Heart right ventricle (tissue), 16 donors: ENCODE measurements at places on chromosomes 16 and 17.

DNA sequence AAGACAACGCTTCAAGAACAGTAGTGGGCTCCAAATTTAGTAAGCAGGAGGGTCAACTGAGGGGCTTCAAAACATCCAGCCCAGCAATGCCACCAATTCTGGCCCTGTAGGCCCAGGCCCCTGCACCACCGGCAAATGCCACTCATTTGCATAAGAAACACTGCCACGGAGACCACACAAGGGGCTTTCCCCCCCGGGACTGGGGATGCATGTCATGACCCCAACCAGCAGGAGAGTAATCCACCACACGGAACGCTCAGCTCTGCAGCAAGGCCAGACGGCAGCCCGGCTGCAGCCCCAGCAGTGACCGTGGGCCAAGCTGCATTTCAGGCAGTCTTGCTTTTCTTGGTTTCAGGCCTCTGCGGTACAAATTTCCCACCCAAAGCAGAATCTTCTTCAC lies 14.1 kb downstream of the TMEM11 start:
- no peak for DNase-seq

GRCh38 chr16:52526116-52526828 lies 20.7 kb downstream of the TOX3 start:
- no peak for DNase-seq

- no peak for DNase-seq
These were observed 34.5 kb downstream of the USP22 start for GRCh38 chr17:21008160-21008915.

DNA sequence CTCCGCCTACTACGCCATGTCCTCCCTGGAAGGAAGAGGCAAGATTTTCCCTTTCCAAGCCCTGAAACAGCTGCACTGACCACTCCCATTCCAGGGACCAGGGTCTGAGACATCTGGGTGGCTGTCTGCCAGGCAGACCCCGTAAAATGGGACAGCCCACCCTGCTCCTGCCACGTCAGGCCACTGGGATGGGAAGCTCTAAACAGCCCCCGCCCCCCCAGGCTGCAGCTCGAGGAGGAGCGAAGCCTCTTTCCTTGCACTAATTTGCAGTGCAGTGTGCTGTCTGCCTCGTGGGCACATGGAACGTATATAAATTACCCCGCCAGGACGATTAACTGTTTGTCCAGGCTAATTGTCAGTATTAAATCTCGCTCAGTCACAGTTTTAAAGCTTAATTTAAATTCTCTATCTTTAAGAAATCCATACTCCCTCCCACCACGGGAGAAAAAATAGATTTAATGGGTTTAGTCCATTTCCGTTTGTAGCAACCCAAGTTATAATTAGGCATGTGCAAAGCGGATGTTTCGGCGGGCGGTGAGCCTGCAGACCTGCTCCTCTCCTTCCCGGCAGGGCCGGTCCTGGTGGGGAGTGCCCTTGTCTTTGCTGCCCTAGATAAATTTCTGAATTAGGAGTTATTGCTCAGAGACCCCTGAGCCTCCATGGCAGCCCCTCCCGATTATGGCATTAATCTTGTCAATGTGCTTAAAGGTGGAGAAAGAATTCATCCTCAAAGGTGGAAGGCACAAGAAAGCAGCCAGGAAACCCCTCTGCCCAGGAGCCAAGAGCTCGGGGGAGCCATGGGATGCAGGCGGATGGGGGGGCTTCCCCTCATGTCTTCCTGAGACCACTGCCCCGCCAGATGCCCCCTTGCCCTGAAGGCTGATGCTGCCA lies 268.0 kb upstream of the TNRC6C start:
- DNase-seq: no peak

GRCh38 chr16:14223632-14224031 lies 152.5 kb downstream of the MRTFB start:
- no peak for DNase-seq

- DNase-seq: no peak
These were observed 9.7 kb downstream of the RMI2 start for GRCh38 chr16:11354733-11355574.

DNA sequence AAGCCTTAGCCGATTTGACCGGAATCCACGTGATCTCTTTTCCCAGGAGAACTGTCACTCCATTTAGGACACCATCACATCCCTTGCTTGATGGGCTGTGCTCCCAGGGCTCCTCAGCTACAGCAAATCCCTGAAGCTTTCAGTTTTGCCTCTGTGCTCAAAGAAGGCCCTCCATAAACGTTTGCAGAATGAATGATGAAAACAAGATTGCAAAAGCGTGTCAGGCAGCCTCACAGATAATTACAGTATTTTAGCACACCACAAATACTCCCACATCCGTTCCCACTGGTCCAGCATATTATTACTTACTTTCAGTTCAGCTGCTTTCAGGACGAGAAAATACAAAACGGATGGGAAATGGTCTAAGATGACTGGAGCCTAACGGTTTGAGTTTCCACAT lies 84.6 kb downstream of the USP31 start:
- no peak for DNase-seq

DNA sequence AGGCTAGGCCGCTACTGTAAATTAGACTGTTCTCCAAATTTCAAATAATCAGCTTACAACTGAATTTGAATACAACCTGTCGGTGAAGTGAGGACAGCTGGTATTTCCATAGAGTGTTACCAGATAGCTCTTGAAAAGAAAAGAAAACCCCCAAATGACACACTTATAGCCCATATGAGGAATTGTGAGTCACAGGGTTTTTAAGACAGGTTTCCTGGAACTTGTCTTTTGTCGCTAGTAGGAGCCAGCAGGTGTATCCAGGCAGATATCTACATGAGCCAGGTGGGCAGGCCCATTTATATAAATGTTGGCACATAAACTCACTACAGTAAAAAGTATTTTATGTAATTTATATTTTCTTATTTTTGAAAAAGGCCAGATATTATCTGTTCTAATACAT lies 24.0 kb downstream of the TNRC6A start:
- no peak for DNase-seq

- no peak for DNase-seq
These were observed 27.5 kb upstream of the ADCY7 start for GRCh38 chr16:50238868-50239301.

GRCh38 chr17:17737961-17738894 lies 57.0 kb downstream of the RAI1 start:
- DNase-seq: no peak

DNA sequence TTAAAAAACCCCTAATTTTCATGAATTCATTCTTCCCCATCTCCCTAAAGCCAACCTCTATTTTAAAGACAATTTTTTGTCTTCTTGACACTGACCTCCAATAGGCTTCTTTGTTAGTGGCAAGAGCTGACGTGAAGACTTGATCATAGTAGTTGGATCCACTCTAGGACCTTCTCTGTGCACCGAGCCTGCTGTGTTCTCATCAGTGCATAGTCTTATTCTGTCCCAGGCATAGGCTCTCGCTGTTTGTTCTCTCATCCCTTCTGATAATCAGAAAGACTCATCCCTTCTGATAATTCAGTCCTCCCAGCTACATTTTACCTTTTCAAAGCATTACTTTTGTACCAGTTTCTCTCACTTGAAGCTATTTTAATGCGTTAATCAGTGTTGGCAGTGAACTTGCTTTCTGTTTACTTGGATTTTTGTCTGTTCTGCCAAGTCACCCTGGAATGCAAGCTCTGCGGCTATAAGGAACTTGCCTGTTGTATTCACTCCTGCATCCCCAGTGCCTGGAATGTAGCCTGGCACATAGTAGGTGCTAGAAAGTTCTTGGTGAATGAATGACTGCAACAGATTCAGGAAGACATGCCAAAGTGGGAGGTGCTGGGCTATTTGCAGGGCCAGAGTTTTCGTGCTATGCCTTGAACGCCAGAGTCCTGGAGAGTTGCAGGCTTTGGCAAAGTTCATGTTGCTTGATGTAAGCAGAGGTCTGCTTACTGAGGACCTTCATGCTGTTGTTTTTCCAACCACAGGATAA lies 147.6 kb upstream of the MPHOSPH6 start:
- DNase-seq: no peak

- DNase-seq: no peak
These were observed 24.0 kb downstream of the ZNF750 start for GRCh38 chr17:82815790-82816305.

- DNase-seq: no peak
These were observed 13.7 kb downstream of the ZNF213 start for GRCh38 chr16:3148256-3149192.

GRCh38 chr17:79623786-79624717 lies 13.2 kb upstream of the RBFOX3 start:
- peak; percentile 2 for DNase-seq

GRCh38 chr16:87245511-87245910 lies 71.7 kb downstream of the C16orf95 start:
- no peak for DNase-seq

DNA sequence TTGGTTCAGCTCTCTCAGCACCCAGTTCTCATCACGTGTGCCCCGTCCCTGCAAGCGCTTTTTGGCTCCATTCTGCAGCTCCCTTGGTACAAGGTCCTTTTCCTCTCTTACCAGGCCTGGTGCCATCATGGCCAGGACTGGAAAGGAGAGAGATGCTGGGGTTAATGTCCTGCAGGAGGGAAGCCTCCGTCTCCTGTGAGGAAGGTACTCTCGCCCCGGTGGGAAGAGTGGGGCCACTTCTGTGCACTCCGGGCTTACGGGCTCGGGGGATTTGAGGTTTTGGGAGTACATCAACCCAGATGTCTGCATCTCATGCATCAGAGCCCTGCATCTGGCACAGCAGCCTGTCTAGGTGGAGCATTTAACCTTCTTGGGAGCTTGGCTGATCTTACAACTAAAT lies 10.1 kb downstream of the CTRB2 start:
- DNase-seq: no peak

DNA sequence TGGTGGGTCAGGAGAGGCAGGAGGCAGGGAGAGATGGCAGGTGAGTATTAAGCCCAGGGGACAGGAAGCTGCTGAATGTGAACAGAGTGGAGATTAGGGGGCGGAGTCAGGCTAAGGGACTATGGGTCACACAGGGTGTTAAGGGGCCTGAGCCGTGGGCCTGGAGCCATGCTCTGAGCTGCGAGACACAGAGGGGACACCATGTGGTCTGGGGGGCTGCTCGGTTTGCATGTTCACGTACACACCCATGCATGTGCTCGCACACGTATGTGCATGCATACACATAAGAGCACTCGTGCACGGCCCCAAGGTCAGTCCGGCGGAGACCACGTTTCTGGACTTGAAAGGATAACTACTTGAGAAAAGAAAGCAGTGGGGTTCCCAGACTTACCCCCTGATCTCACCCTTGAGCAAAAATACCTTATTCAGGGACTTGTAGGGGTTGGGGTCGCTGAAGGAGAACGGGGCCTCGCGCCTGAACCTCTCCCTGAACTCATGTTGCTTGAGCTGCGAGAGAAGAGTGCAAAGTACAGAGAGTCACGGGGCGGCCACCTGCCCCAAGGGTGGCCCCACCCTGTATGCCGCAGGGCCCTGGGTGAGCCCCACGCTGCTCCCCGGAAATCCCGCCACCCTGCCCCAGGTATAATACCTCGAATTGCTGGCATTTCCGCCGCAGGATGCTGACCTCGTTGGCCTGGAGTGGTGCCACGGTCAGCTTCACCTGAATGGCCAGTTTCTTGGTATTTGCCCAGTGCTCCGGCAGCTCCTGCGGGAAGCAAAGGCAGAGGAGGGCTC lies 50.8 kb downstream of the DNAH17 start:
- no peak for DNase-seq

- peak; percentile 47 for DNase-seq
These were observed 103.2 kb upstream of the SDK2 start for GRCh38 chr17:73747221-73748002.

GRCh38 chr17:181245-182049 lies at the start of gene DOC2B:
DOC2B (minus strand) TSS chr17:181650; CDS start chr17:181479, 171 bp downstream.
- DNase-seq: peak; percentile 63

GRCh38 chr17:41442739-41443138 lies 2.0 kb upstream of the KRT38 start:
- DNase-seq: no peak

GRCh38 chr17:5115673-5116651 lies at the start of gene USP6:
USP6 (plus strand) TSS chr17:5116032; CDS start chr17:5130368, 14,336 bp downstream.
- DNase-seq: no peak

- no peak for DNase-seq
These were observed 37.7 kb downstream of the DNAH2 start for GRCh38 chr17:7755095-7755890.

DNA sequence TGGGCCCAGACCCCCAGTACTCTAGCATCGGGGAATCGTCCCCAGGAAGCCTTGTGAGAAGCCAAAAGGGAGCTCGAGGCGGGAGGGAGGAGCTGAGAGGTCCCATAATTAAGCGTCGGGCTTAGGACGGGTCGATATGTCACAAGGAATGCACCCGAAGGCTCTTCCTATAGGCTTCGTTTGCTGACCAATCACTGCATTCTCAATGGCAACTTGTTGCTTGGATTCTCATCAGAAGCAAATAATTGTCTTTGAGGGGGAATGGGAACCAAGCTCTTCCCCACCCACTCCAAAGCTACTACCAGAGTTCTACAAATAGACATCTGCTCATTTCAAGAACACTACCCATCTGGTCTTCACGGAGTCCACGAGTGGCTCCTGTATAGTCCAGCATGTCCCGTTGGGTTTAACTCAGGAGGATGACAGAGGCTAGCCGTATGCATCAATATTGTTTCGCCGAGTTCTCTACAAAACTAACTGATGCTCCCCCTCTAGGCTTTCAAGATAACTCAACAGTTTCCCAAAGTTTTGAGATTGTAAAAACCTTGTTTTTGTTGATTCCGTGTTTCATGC lies 628 bp upstream of the BLMH start:
- no peak for DNase-seq

GRCh38 chr16:4911970-4912386 lies 25.0 kb downstream of the PPL start:
- DNase-seq: no peak

GRCh38 chr16:81888520-81889394 lies 109.7 kb downstream of the PLCG2 start:
- no peak for DNase-seq

DNA sequence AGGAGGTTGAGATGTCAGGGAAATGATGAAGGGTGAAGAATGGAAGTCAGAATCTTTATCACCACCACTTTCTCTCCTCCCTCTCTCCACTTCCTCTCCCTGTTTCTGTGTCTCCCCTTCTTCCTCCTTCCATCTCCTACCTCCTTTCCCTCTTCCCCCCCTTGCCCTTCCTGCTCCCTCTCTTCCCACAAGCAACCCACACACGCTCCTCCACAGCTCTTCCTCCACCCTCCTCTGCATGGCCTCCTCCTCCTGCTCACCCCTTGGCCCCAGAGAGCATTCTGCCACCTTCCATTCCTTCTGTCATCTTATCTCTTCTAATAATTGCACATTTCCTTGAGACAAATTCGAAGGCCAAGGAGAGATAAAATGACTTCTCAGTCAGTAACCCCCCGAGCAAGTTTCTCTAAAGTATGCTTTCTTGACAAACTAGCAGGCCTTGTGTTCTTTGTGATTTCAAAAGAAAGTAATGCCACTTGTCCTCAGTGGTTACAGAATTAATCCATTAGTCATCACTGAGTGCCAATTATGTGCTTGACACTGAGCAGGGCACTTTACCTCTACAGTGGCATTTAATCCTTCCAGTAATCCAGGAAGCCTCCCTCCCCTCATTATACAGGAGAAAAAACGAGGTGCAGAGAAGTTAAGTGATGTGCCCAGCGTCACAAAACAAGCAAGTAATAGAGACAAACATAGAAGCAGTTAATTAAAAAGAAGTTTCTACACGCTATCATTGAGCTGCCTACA lies 72.3 kb upstream of the CCL1 start:
- no peak for DNase-seq

- no peak for DNase-seq
These were observed 153.3 kb downstream of the WWOX start for GRCh38 chr16:78252757-78253156.

GRCh38 chr17:17034496-17035075 lies 7.7 kb upstream of the MPRIP start:
- no peak for DNase-seq

- DNase-seq: no peak
These were observed 19.3 kb upstream of the MTMR4 start for GRCh38 chr17:58533616-58534188.
